ENCODE measurements at places on chromosomes 3 and 15.
A peak's percentile ranks its signal among the peaks of the same experiment; 100 is the strongest.

DNA sequence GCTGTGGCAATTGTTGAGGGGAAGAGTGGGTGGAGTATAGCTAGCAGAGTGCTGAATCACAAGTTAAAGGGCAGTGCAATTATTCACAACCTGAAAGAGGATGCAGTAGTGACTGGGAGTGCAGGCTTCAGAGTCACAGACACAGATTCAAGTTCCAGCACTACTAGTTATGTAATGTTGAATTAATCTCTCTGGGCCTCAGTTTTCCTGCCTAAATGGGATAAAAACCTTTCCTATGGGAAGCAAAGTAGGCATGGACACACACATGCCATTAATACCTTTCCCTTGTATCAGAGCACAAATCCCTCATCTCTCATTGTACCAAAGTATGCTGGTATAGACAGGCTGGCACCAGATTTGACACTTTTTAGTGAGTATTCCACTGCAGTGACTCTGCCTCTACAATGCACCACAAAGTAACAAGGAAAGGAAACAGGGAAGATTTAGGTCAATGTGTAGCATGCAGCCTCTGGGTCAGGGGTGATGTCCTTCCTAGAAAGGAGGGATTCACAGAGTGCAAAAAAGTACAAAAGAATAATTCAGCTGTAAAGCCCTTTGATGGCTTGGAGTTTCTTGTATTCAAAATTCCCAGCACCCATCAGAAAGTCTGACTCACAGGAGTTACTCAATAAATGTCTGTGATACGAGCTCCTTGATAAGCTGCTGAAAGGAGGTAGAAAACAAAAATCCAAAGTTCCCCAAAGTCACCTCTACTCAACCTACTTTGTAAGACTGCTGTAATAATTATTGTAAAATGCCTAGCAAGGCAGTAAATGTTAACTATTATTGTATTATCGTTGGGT lies 507.5 kb upstream of the TGFBR2 start:
- DNase-seq: no peak

DNA sequence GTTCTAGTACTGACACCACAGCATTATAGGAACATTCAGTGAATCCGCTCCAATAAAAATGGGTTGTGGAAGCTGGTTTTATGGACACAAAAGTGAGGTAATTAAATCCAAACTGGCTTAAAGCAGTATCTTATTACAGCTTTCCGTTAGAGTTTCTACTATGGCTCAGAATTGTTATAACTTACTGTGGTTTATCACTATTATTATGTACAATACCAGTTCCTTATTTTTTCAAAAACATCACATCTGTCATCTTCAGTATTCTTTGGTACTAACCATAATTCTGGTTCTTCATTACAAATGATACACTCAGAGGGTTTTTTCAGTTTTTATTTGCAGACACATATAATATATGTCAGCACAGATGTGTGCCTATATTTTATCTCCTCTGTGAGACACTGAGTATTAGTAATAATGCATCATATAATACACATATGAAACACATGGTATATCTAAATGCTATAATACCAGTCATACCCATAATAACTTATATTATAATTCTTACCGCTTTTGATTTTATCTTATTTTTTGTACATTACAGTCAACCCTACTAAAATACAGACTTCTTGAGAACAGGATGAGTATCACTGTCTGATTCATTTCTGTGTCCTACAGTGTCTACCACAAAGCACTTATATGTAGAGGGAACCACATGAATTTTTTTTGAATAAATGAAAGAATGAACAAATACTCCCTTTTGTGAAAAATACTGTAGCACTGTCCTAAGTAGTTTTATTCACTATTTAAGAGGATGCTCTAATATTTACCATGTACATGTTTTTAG lies 39.0 kb downstream of the CMSS1 start:
- DNase-seq: no peak

GRCh38 chr3:127149621-127150310 lies 43.2 kb upstream of the PRR23E start:
- DNase-seq: no peak

DNA sequence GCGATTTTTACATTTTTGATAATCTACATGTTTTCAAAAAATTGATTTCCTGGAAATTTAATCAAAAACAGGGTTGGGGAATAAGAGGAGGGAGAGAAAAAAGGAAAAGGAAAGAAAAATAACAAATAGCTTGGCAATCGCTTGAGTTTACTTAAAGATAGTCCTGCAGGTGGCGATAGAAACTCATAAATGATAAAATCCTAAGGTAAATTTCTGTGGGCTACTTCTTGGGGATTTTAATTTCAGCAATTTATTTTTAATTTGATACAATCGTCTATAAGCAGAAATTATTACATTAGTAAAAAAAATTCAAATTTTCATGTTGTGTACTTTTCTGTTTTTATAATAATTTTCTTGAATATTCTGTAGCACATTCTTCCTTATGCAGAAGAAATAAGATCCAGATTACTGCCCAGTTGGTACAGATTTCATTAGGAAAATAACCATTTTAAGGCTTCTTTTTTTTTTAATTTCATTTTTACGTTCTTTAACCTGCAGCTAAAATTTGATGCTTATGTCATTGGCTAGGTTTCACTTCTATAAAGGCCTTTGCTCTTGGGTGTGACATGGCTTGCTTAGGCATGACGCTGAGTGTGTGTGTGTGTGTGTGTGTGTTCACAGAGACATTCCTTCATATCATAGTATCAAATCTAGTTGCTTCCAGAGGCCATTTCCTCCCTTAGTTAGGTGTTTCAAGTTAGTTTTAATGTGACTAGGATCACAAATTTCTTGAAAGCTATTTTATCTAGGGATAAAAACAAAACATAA lies 181.8 kb downstream of the MCTP2 start:
- DNase-seq: peak; percentile 6

GRCh38 chr15:101528917-101529299 lies 39.4 kb upstream of the PCSK6 start:
- no peak for DNase-seq

DNA sequence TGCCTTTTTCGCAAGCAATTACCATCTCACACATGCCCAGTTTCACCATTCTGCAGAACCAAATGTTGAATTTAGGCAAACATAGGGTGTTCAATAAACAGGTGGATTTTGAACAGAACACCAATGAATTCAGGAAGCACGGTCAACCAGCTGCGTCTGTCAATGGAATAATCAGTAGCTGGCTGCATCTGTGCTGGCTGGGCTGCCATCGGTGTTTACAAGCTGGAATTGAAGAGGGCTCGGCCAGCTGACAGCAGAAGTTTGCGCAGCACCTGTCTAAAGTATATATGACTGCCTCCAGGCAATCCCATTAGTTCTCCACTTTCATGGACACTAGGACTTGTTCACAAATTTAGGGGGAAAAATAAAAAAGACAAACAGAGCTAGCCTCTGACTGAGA lies 996.4 kb upstream of the CFAP20DC start:
- DNase-seq: no peak

DNA sequence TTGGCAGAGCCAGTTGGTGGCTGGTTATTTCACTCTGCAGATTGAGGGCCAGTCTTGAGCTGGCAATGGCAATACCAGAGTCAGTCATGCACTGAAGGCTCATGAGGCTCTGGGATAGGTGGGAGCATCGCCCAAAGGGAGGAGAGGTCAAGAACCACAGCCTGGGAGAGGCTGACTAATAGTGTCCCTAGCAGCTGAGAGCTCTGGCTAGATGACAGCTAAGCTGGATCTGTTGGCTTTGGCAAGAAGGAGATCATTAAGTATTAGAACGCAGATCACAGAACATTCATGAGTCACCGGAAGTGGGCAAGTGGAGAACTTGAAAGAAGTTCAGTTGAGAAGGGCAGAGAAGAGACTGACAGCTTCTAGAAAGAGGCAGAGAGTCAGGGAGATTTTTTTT lies 521.1 kb downstream of the NR2F2 start:
- DNase-seq: no peak

- no peak for DNase-seq
Observed at GRCh38 chr3:39548282-39548681, 80.8 kb downstream of the MOBP start.
